Suprapubic skin (tissue), 4 donors: ENCODE measurements at places on chromosomes 5 and 9.
A peak's percentile ranks its signal among the peaks of the same experiment; 100 is the strongest.

DNA sequence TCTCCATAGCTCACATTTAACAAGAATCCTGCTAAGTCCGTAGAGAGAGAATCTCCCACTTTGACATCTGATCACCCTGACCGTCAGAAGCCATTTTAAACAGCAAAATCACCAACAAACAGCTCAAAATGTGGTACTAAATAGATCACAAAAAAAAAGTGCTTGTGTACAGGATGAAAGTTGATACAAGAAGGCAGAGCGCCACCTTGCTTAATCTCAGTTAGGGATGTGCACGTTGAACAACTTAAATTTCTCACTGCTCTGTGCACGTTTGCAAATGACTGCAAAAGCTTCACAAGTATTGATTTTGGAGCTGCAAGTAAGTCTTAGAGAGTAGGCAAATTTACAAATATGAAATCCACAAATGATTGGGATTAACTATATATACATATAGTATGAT lies 63.1 kb upstream of the NREP start:
- no peak for DNase-seq

GRCh38 chr9:88418715-88419540 lies 30.7 kb downstream of the SPIN1 start:
- DNase-seq, result no peak

DNA sequence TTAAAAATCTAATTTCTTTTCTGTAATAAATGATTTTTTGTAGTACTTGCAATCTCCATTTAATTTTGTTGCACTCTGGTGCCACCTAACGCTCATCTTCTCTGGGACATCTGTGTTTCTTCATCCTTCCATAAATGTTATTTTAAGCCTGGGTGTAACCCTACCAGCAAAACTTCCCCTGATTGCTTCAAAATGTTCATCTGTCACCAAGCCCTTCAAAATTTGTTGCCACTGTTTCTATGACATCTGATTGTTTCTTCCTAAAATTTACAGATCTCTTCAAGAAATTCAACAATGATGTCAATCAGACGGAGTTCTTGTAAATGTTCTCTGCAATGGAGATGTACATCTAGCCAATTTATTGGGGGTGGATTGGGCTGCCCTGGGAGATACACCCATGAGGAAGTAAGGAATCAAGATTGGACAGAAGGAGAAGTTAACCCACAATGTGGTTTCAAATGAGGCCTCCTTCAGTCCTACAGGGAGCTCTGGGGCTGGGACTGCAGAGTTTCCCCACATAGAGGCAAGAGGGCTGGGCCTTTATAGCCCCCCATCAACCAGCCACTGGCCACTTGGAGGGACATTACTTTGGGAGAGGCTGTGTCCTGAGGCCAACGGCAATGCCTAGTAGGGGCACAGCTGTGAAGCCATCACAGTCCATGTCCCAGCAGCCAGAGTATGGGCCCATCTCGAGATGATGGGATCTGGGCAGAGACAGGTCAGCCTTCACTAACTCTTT lies 23.3 kb downstream of the MCTP1 start:
- DNase-seq, result no peak

- no peak for DNase-seq
Measured at GRCh38 chr9:1986341-1986740, 28.8 kb upstream of the SMARCA2 start.

DNA sequence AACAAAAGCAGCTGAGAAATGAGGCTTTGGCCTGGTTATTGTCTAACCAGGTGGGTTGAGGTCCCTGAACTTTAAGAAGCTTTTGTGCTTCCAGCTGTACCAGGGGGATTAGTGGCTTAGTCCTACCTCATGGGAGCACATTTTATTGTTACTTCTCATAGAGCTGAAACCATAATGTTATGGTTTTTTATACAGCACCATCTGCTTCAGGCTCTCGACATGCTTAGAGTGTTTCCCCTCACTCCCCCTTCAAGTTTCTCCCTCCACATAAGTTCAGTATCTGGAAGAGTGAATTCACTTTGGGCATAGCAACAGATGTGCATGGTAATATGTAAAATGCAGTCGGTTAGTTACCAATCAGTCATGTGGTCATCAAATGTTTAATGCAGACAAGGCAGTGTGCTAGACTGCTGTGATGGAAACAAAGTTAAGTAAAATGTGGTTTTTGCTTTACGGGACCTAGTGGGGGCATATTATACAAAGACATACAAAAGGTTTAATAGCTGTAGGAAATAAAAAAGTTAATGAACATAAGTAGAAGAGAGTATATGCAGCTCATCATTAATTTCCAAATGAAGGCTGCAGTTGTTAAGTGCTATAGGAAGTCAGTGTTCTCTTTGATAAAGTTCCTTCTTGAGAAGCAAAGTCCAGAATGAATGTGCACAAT lies 95.9 kb upstream of the SPRY4 start:
- no peak for DNase-seq

DNA sequence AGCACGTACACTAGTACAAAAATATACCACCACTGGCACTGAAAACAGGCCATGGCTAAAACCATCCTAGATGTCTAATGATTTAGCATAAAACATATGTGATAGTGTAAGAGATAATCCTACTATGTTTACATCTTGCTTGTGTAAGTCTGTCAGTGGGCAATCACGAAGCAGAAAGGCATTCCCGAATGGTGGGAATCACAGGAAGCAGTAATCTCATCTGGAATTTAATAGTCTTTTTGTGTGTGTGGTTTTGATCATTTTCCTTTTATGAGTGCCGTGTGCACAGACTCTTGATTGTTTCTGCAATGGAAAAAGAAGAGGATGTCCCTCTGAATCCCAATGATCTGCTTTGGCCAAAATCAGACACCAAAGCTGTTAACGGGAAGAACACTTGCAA lies 200.5 kb downstream of the EBF1 start:
- DNase-seq, result no peak

- DNase-seq, result no peak
Measured at GRCh38 chr5:97388794-97389193, 205.7 kb upstream of the RIOK2 start.

- no peak for DNase-seq
Measured at GRCh38 chr5:59178071-59178470, 595.2 kb downstream of the RAB3C start.

DNA sequence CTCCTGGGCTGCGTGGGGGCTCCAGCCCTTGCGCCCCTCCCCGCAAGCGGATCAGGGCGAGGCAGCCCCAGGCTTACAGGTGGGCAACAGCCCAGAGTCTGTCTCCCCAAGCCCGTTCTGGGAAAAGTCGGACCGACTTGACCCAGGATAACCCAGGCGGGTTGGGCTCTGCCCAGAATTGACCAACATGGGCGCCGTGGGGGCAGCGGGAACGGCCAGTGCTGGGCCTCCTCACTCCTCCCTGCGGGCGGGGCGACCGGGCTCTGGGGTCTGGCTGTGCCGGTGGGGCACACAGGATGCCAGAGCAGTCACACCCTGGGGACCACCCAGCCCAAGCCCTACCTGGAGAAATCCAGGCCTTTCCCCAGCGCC lies 15.3 kb upstream of the SYNPO start:
- no peak for DNase-seq

GRCh38 chr9:109993250-109993978 lies 213.4 kb downstream of the PALM2AKAP2 start:
- no peak for DNase-seq

DNA sequence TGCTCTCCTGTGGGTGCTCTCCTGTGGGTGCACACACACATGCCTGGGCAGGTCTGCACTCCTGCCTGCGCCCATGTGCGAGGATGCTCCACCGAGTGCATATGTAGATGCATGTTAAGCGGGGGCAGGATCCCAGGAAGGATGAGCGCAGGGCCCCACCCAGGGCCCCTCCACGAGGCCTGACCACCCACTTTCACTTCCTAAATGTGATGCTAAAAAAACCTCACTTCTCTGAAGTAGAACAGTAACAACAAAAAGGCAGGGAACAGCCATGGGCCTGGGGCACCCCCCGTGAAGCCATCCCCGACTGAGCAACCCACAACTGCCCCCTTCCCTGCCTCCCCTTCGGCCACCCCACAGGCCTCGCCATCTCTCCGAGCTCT lies 48.2 kb upstream of the SARDH start:
- DNase-seq, result no peak

- DNase-seq, result no peak
Measured at GRCh38 chr5:912280-913091, 19.8 kb downstream of the TRIP13 start.

DNA sequence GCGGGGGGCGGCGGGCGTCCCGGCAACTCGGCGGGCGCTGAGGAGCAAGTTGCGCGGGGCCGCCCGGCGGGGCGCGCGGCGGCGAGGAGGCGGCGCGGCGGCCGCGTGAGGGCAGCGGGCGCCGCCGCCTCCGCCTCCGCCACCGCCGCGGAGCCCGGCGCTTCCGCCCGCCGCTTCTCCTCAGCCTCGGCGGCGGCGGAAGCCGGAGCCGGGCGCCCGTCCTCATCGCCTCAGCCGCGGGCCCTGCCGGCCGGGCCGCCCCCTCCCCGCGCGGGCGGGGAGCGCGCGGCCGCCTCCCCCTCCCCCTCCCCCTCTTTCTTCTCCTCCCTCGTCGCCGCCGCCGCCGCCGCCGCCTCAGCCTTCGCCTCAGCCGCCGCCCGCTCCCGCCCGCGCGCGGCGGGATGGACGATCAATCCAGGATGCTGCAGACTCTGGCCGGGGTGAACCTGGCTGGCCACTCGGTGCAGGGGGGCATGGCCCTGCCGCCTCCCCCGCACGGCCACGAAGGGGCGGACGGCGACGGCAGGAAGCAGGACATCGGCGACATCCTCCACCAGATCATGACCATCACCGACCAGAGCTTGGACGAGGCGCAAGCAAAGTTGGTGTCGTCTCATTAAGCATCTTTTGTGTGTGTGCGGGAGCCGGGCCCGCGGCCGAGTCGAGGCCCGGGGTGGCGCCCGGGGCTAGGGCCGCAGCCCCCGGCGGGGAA lies at the start of gene PBX3:
PBX3 (plus strand) TSS at position 321 of the 712 bp plus-strand sequence.
- peak; percentile 74 for DNase-seq

DNA sequence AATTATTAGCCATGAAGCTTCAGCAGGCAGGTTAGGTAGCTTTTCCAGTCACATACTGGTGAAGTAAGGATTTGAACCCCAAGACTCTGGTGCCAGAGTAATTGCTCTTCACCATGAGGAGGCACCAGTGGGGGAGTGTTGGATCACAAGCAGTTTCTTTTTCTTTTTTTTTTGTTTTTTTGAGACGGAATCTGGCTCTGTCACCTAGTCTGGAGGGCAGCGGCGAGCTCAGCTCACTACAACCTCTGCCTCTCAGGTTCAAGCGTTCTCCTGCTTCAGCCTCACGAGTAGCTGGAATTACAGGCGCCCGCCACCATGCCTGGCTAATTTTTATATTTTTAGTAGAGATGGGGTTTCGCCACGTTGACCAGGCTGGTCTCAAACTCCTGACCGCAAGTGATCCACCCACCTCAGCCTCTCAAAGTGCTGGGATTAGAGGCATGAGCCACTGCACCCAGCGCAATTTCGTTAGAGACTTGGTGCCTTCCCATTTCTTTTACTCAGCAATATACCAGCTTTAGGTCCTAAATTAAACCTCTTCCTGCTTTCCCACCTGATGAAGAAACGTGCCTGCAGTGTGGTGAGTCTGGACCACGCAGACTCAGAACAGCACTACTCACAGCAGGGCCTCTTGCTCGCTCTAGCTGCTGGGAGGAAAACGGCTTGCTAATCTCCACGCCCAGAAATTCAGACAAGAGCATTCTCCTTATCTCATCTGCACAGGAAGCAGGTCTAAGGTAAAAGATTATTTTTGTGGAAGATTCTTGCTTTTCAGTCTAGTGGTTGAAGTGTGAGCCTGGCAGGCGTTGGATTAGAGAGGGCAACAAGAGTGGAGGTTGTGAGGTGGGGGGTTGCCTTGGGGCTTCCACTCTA lies at the start of gene S100Z:
S100Z (plus strand) TSS at position 596 of the 873 bp plus-strand sequence. CDS start 25,346 bp downstream, outside the sequence.
- DNase-seq, result no peak

DNA sequence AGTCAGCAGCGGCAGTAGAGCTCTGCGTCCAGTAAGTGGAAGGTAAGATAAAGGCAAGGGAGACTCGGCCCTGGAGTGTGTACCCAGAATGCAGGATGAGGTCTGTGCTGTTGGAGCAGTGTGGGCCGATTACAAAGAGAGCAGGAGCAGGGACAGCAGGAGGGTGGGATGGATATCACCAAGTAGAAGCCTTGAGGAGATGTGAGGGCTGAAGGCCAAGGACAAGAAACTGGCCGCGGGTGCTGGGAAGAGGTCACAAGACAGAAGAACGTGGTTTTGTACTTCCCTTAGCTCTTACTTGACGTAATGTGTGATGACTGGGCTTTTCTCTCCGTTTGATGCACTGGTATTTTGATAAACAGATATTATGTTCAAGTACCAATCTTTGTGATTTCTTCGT lies 43.7 kb downstream of the OR2V1 start:
- no peak for DNase-seq

GRCh38 chr5:71693828-71694427 lies 25.1 kb upstream of the CARTPT start:
- DNase-seq, result no peak

GRCh38 chr9:96413302-96414221 lies 4.6 kb downstream of the ZNF367 start:
- no peak for DNase-seq
